Activated B cell treated with CpG ODN at 0.5 μM for 24 hours (primary cell): ENCODE measurements at places on chromosomes 6 and 20. TPM values are rescaled to one million over a fixed set of nuclear protein-coding genes. Genes with fewer than 3 reads are reported as not detected.

Gene PRICKLE4
- total RNA-seq: 0.75 TPM in 1 of 2 replicates, not detected in the other

GRCh38 chr6:135159531-135159930 is 21.6 kb upstream of the MYB start:
- peaks cover 17% of the 10 kb centered on the region for H3K4me1 ChIP-seq
- H3K4me3 ChIP-seq: no peak overlapping the region
- H3K27me3 ChIP-seq: peaks cover 1% of the 10 kb centered on the region

GRCh38 chr20:53316206-53316937 is 277.3 kb downstream of the ZNF217 start:
- no peak overlapping the region for H3K4me3 ChIP-seq
- H3K27me3 ChIP-seq: no peaks in the 10 kb centered on the region
- H3K4me1 ChIP-seq: no peaks in the 10 kb centered on the region
- no peak overlapping the region for H3K27ac ChIP-seq

GRCh38 chr6:138671351-138671750 is 102.2 kb upstream of the CCDC28A start:
- no peak overlapping the region for H3K27ac ChIP-seq
- H3K4me1 ChIP-seq: no peaks in the 10 kb centered on the region
- no peaks in the 10 kb centered on the region for H3K36me3 ChIP-seq
- H3K27me3 ChIP-seq: peaks cover 2% of the 10 kb centered on the region
- DNase-seq: no peak

Gene PRDM1
- 16.3 and 16.4 TPM in 2 replicates for total RNA-seq

- peaks cover 9% of the 10 kb centered on the region for H3K36me3 ChIP-seq
- peak overlapping the region; percentile 74 for H3K4me3 ChIP-seq
- H3K4me1 ChIP-seq: peaks cover 87% of the 10 kb centered on the region
Observed at GRCh38 chr6:7156643-7157278, 49.0 kb downstream of the RREB1 start.

DNA sequence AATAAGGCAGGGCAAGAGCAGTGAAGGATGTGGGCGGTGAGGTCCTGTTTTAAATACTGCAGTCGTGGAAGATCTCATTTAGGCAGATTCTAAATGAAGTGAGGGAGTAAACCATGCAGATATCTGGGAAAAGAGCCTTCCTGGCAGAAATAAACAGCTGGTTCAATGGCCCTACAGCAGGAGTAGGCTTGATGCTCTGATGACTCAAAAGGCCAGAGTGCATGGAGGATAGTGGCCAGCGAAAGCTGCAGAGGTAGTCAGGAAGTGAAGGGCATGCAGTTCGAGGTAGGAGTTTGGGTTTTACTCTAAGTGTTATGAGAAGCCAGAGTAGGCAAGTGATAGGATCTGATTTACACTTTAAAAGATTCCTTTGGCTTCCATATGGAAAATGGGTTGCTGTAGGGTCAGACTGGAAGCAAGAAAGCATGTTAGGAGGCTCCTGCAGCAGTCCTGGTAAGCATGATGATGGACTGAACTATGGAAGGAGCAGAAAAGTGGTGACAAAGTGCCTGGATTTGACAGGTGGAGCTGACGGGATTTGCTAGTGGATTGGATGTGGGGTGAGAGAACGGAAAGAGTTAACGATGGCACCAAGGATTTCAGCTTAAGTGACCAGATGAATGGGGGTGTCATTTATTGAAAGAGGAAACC is 150.0 kb downstream of the GJA10 start:
- no peaks in the 10 kb centered on the region for H3K27me3 ChIP-seq
- H3K27ac ChIP-seq: no peak overlapping the region
- no peak for DNase-seq
- no peak overlapping the region for H3K4me3 ChIP-seq

Gene GTPBP2
- total RNA-seq: 75.7 and 81.4 TPM in 2 replicates

Gene CNR1
- total RNA-seq: 2.7 and 4.4 TPM in 2 replicates

- no peaks in the 10 kb centered on the region for H3K4me1 ChIP-seq
- DNase-seq: no peak
- no peak overlapping the region for H3K4me3 ChIP-seq
- no peaks in the 10 kb centered on the region for H3K27me3 ChIP-seq
- H3K36me3 ChIP-seq: no peaks in the 10 kb centered on the region
Observed at GRCh38 chr20:58918621-58919020, 62.4 kb upstream of the NELFCD start.

Gene MATN4
- total RNA-seq: not detected in 2 replicates

DNA sequence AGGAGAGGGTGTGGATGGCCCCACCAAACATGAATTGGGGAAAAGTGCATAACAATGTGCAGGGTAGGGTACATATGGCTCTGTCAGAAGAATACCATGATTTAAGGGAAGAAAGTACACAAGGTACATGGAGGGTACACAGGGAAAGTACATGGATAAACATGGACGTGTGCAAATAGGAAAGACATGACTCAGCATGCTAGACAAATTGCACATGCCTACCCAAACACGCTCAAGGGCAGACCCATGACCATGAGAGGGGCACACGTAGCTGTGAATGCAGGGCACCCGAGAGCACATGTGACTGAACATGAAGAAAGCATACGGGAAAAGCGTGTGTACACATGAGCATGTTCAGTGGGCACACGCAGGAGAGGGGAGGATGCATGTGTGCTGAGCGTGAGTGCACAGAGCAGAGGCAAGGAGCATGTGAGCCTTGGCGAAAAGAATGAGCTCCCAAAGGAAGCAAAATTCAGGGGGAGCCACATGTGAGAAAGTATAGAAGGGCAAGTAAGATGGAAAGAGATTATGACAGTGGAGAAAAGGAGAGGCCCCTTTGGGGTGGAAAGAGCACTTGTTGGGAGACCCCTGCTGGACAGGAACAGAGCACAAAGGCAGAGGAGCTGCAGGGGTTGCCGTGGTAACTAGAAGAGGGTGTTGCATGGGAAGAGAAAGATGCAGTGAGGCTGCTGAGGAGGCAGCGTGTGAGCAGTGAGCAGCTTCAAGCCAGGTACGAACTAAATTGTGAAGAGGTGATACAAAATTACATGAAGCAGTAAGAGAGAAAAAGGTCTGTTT is 17.8 kb downstream of the OR2H2 start:
- H3K4me3 ChIP-seq: no peak overlapping the region
- no peak for DNase-seq
- no peaks in the 10 kb centered on the region for H3K4me1 ChIP-seq
- peaks cover 61% of the 10 kb centered on the region for H3K36me3 ChIP-seq
- H3K27me3 ChIP-seq: no peaks in the 10 kb centered on the region

Gene SNRPB
- 215 and 234 TPM in 2 replicates for total RNA-seq

Gene GNAS-AS1
- 1.4 and 1.5 TPM in 2 replicates for total RNA-seq

Gene HLA-DRB1
- total RNA-seq: 621 and 630 TPM in 2 replicates

DNA sequence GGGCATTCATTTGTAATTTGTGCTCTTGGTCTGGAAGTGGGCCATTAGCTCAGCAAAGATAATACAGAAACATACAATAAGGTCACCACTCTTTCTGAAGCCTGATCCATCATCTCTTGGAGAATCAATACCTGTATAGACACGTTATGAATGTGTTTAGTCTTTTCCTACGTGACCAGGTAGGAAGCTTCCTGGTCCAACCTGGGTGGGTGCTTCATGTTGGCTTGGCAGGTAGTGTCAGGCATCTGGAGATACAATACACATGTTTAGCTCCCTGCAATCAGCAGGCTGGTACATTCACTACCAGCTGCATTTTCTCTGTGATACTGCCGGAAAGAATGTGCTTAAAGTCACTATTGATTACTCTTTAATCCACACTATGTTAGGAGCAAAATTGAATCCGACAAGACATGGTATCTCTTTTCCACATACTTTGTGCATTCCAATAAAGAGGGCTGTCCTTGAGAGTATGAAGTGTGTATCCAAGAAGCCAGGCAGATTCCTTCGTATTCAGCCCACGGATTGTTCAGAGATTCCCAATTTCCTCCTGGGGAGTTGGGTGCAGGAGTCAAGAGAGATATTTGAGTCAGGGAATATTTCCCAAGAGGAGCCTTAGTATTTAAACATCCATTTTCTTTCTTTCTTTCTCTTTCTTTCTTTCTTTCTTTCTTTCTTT is 49.9 kb upstream of the RANBP9 start:
- H3K4me3 ChIP-seq: no peak overlapping the region
- DNase-seq: no peak
- peaks cover 38% of the 10 kb centered on the region for H3K4me1 ChIP-seq
- no peaks in the 10 kb centered on the region for H3K27me3 ChIP-seq
- H3K36me3 ChIP-seq: no peaks in the 10 kb centered on the region
- H3K27ac ChIP-seq: no peak overlapping the region

Gene TAGAP
- total RNA-seq: 129 TPM in 2 replicates

DNA sequence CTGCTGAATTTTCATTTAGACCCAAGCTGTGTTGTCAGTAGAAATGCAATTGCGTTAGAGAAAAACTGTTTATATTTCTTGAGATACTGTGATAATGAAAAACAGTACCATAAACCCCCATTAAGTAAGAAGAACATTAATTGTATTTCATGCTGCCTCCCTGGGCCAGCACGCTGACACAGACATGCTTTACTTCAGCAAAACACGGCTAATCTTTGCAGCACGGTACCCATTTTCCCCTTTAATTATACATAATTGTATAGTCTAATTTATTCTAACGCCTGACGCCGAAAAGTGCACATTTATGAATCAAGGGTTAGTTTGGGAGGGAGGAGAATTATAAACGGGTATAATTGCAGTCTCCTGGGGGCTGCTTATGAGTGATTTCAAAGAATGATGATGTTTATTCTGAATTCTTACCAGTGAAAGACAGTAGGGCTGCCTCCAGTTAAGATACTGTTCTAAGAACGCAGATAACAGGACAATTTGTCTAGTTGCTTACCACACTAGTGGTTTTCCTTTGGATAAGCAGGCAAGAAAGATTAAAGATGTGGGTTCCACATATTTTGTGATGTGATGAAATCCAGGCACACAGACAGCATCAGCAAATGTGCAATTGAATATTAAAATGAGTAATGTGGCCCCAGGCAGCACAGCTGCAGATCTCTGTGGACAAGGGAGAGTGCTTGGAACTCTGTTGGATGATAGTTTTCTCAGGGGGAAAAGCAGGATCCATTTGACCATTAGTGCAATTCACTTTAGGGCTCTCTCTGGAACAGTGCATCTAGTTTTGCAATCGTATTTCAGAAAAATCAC is 4.7 kb upstream of the SULF2 start:
- peaks cover 22% of the 10 kb centered on the region for H3K27me3 ChIP-seq
- no peak overlapping the region for H3K27ac ChIP-seq
- H3K4me1 ChIP-seq: peaks cover 9% of the 10 kb centered on the region
- no peak overlapping the region for H3K4me3 ChIP-seq

Gene ULBP2
- 0.29 and 0.37 TPM in 2 replicates for total RNA-seq

DNA sequence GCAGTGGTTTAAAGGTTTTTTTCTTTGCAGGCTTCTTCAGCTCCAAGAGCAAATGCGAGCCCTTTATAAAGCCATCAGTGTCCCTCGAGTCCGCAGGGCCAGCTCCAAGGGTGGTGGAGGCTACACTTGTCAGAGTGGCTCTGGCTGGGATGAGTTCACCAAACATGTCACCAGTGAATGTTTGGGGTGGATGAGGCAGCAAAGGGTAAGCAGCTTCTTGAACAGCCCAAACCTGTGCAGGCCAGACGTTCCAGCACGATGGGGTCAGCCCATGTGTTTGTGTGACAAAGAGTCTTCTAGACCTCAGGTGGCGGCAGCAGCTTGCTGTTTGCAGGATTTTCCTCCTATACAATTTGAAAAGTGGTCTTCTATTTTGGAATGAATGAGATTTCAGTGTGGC is 17.7 kb downstream of the DSP start:
- peaks cover 44% of the 10 kb centered on the region for H3K27me3 ChIP-seq
- no peak overlapping the region for H3K4me3 ChIP-seq
- H3K36me3 ChIP-seq: no peaks in the 10 kb centered on the region
- no peaks in the 10 kb centered on the region for H3K4me1 ChIP-seq
- no peak for DNase-seq

DNA sequence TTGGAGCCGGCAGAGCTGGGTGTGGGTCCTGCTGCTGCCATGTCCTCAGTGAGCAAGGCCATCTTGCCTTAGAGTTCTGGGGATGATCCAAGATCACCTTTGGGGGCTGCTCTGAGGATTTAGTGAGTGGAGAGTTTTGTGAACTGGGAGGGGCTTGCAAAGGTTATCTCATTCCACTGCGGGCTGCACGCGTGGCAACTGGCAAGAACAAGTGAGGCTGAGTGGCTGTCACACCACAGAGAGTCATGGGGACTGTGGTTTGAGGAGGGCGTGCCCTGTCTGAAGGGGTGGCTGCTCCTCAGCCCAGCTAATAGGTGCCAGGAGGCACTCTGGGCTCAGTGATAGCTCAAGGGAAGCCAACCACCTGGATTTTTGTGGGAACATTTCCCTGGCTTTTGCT is 37.6 kb downstream of the TTLL9 start:
- H3K4me3 ChIP-seq: no peak overlapping the region
- H3K27me3 ChIP-seq: no peaks in the 10 kb centered on the region
- no peaks in the 10 kb centered on the region for H3K4me1 ChIP-seq
- H3K27ac ChIP-seq: no peak overlapping the region
- H3K36me3 ChIP-seq: no peaks in the 10 kb centered on the region

Gene FLOT1
- total RNA-seq: 49.1 and 52.0 TPM in 2 replicates

DNA sequence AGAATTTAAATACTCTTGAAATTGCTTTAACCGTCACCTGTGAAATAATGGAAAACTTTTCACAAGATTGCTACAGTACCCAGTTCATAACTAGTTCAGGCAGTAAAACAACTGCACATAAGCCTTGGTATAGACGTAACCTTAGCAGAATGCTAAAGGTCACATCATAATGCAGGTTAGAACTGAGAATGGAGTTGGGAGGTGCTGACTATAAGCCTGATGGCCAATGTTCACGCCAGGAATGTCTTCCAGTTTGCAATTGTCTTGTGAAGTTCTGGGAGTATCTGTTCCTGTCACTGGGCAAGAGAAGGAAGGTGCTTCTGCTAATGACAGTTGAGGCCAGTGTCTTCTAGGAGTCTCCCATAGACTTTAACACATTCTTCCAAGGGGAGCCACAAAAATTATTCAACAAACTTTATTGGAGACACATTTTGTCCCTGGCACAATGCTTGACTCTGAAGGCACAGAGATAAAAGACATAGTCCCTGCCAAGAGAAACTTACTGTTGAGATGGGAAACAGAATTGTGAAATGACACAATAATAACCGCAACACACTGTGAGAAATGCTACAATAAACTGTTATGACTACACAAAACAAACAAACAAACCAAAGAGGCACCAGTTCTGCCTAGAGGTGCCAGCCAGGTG is 24.6 kb upstream of the CEP162 start:
- peaks cover 13% of the 10 kb centered on the region for H3K27me3 ChIP-seq
- DNase-seq: no peak
- no peak overlapping the region for H3K27ac ChIP-seq
- no peaks in the 10 kb centered on the region for H3K36me3 ChIP-seq
- peaks cover 3% of the 10 kb centered on the region for H3K4me1 ChIP-seq
- no peak overlapping the region for H3K4me3 ChIP-seq
